ENCODE measurements at places on chromosomes 1 and 21.

DNA sequence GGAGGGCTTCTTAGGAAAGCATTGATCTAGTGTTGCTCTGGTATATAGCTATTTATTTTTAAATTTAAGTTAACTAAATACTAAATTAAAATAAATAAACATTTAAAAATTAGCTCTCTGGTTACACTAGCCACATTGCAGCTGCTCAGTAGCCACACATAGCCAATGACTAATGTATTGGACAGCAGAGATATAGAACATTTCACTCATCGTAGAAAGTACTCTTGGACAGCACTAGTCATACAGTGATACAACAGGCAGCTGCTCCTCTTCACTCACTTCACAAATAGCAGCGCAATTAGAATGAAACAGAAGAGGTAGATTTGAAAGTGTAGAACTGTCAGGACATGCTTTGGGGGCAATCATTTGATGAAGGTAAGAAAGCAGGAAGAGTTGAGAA is 245.4 kb downstream of the PBX1 start:
- DNase-seq: no peak

- DNase-seq: no peak
Measured at GRCh38 chr1:69451196-69451595, 116.5 kb upstream of the LRRC7 start.

DNA sequence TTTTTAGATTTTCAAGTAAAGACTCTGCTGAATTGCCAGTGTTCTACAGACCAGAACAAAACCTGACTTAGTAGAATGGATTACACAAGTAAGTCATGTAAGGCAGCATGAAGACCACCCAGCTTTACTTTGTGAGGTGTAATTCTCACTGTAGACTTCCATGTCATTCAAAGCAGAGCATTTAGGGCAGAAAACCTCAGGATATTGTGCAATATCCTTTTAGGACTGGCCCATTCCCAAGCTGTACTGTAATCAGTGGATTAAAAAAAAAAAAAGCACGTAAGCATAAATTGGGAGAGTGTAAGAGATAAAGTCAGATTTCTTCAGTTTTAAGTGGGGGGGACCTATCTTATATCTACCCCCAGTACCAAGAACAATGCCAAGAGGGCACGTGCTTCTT is 380.5 kb upstream of the PRMT6 start:
- no peak for DNase-seq

- DNase-seq: no peak
Measured at GRCh38 chr1:175373786-175374623, 181.4 kb upstream of the KIAA0040 start.

DNA sequence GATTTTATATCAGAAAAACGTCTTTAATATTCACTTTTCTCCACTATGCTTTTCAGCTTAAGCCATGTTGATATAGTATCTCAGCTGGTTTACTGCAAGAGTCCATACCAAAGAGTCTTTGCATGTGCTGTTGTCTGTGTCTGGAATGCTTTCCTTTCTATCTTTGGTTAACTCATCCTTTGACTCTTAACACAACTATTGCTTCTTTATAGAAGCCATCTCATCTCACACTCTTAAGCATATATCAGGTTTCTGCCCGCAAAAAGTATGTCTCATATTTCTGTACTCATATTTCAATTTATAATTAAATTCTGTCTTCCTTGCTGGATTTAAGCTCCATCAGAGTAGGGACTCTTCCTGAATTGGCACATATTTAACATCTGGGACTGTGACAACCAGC is 220.9 kb upstream of the KCNK2 start:
- DNase-seq: no peak

DNA sequence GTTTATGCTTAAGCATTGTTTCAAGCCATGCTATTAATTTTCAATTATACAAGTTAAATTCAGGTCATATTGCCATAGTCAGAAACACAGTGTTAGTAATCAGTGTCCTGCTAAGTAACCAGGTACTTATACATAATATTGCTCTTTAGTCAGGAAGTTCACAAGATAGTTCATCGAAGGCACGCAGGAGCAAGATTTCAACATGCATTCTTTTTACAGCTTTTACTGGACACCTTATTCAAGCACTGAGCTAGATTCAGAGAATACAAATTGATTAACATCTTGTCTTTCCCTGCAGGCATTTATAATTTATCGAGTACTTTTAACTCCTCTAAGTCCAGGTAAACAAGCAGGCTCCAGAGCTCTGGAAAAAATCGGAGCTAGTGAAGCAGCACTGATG is 202.3 kb upstream of the BRINP3 start:
- no peak for DNase-seq

- no peak for DNase-seq
Measured at GRCh38 chr1:225595452-225595851, 57.5 kb downstream of the ENAH start.

DNA sequence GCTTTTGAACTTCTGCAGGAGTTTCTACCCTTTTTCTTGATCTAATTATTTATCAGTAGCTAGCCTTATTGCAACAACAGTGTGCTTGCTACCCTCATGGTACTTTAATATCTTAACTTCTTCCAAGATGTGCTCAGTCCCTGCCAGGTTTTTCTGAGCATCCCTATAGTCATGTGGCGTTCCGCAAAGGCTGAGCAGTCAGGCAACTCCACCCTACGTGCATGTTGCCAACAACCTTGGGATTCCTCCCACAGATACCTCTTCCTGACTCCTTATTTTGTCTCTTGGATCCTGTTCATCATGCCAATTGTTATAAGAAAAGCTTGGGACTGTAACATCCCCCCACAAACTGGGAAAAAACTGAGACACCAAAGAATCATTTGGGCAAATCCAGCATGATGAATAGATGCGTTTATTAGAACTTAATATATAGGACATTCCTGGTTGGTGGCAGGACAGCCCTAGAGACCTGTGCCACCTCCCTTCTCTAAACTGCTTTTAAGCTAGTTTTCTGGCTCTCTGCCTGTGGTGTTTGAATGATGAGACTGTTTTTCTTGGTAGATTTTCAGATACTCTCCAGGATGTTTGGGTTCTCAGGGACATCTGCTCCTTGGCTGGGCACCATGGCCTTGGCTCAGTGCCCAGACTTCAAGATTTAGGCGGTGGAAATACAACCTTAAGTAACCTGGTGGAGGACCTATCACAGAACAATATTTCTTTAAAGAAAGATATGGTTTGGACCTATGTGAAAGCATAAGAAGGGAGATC is 27.1 kb upstream of the KCTD3 start:
- DNase-seq: no peak

GRCh38 chr21:25507522-25507921 is 99.8 kb downstream of the MRPL39 start:
- no peak for DNase-seq

DNA sequence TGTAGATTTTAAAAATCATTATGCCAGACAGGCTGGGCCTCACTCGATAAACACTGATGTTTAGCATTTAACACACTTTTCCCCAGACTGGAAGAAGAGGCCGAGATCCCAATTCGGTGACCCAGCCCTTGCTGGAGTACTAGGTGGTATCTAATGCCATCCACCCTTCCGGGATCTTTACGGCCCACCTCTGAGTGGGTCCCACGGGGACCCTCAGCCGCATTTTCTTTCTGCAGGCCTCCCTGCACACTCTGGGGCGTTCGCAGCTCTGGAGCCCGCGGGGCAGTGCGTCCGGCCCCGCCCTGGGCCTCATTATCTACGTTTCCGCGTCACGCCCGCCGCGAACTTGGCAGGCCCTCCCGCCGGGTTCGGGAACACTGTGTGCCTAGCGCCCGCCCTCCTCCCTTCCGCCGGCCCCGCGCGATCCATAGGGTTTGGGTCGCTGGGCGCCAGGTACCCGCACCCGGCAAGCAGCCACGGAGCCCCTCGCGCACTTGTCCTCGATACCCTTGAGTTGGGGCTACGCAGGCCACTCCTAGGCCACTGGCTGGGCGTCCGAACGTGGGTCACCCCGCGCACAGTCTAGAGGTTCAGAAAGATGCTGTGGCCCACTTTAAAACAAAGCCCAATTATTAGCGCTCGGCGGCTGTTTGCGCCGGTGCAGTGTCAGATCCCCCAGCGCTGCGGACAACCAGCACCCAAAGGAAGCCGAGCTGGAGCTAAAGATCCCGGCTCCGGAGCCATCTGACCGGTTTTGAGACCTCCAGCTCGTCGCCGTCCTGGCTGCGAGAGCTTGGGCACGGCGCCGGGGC is 950 bp upstream of the EVA1C start:
- peak; percentile 65 for DNase-seq

GRCh38 chr1:212077028-212077427 is 41.5 kb downstream of the DTL start:
- DNase-seq: no peak

GRCh38 chr1:9825093-9826074 is 1.6 kb upstream of the CLSTN1 start:
- peak; percentile 13 for DNase-seq

DNA sequence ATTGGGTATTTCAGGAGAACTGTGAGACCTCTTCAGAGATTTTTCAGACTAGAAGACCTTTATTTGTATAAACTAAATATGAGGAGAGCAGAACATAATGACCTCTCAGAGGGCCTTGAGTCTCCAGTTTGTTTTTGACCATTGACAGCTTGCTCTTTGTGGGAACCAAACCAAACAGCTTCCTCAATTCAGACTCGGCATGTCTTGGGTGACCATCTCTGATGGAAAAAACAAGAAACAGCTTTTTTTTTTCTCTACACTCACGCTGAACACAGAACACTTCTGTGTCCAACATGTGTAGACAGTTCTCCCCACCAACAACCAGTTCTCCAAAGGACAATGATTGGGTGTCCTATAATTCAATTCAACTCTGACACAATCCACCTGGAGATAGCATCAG is 11.5 kb downstream of the ATP1A4 start:
- no peak for DNase-seq

DNA sequence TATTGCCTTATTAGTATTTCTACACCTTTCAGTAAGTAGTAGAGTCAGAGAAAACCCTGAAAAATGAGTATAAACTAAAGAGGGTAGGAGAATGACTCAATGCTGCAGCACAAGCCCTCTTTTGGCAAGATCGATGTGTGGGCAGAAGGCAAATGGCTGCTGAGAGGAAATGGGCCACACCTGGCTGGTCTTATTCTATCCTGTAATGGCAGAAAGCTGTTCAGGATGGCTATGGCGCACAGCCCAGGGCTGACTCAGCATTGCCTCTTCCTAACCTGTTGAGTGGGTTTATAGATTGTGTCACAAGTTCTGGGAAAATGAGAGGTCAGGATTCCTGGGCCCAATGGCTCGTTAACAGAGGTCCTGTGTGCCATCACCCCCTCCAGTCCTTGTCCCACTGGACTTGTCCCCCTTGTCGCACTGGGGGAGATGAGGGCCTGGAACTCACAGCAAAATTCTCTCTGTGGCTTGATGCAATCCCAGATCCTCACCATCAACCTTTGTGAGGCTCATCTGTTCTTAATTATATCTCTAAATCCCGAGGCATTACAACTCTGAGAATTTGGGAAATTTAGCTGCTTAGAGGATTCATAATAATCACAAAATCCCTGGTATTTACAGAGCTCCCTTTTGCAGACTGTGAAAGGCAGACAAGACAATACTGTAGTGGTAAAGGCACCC is 13.2 kb downstream of the HMGB4 start:
- no peak for DNase-seq

- no peak for DNase-seq
Measured at GRCh38 chr1:70467531-70467930, 56.5 kb downstream of the CTH start.

DNA sequence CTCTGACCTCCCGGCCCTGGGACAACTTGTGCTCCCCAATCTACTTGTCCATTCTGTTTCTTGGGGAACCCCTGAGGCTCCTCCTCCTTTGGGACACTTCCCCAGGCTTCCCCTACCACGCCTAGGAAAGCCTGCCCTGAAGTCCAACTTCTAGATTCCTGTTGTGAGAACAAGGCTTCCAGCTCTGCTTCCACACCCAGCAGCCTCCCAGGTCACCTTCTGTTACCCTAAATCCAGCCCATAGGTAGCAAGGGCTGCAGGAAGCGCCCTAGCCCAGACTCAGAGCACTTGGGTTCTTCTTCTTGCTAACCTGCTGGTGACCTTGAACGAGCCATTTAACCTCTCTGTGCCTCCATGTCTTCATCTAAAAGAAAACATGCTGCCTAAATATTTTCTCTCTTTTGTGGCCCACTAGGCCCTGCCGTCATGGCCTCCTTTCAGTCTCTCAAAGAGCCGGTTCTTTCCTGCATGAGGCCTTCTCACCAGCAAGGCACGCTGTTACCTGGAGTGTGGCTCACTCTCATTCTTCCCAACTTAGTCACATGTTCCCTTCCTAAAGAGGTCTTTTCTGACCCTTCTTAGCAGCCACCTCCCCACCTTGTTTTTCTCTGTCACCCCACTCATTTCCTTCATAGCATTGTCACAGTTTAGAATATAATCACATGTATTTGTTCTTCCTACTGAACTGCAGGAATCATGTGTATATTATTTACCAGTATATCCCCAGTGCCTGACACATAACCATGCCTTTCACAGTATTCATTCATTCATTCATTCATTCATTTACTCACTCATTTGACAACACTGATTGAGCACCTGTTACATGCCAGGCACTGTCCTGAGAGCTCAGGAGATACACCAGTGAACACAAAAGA is 1.4 kb downstream of the CAPN2 start:
- DNase-seq: no peak

DNA sequence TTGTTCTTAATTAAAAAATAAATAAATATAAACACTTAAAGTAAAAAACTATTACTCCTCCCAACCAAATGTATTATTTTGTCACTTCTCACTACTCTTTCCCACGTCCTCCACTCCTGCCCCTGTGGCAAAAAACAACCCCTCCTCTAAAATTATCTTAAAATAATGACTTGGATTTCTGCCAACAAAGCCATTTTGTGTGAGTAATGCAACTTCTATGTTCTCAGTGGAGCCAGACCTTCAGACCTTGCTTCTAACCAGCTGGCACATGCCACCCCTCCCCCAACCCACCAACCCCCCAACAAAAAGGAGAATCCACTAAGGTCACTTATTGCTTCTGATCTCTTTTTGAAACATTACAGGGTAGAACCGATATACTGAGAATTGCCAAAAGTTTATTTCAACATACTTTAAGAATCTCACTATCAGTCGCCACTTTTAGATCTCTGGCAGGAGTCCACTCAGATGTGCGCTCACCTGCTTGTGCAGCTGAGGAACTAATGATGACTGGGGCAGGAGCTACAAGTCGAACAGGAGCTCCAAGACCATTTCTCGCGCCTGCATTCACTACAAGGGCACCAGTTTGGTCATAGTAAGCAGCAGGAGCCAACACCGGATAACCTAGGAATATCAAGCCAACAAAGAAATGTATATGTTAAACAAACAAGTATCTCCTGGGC is 58.3 kb upstream of the SDC3 start:
- DNase-seq: no peak

Data from stimulated activated CD8-positive, alpha-beta memory T cell treated with anti-CD3 and anti-CD28 coated beads, Interleukin-15, amount 100 ng/mL, for 48 hours (primary cell).